ENCODE measurements at places on chromosomes 4 and X.

GRCh38 chr4:10761903-10762302 lies 77.3 kb upstream of the CLNK start:
- DNase-seq = no peak

DNA sequence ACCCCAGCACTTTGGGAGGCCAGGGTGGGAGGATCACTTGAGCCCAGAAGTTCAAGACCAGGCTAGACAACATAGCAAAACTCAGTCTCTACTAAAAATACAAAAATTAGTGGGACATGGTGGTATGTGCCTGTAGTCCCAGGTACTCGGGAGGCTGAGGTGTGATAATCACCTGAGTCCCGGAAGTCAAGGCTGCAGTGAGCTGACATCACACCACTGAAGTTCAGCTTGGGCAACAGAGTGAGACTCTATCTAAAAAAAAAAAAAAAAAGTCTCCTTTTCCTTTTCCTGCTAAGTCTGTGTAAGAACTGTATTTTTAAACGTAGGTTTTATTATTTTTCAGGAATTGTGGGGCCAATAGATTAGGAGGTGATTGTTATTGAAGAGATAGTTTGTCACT lies 356.7 kb downstream of the ARHGAP24 start:
- no peak for DNase-seq

GRCh38 chr4:1200425-1201035 lies 28.1 kb upstream of the SPON2 start:
- DNase-seq = peak; percentile 87

DNA sequence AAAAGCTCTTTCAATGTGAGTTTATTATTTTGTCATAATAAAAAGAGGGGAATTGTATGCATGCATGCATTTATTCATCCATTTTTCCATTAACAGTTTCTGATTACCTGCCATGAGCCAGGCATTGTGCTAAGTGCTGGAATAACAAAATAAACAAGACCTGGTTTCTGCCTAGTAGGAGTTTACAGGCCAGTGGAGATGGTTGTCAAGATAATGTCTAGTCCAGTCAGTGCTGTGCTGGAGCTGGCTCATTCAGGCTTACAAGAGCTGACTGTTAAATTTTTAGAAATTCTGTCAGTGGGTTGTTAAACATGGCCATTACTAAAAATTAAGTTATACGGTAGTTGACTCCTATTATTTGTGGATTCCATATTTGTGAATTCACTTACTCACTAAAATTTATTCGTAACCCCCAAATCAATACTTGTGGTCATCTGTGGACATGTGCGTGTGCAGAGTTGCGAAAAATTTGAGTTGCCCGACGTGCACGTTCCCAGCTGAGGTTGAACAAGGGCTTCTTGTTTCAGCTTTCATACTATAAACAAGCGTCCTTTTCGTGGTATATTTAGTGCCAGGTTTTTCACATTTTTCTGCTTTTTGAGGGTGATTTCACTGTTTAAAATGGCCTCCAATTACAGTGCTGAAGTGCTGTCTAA lies 172.3 kb upstream of the RPS6KA3 start:
- no peak for DNase-seq
